Activated CD4-positive, alpha-beta memory T cell treated with anti-CD3 and anti-CD28 coated beads, Interleukin-2, amount 10 ng/mL, durations not matched to agents 7 days and 5 days (primary cell): ENCODE measurements at places on chromosomes 16 and 17. TPM values are rescaled to one million over a fixed set of nuclear protein-coding genes. Genes with fewer than 3 reads are reported as not detected.

FAM171A2 gene
- 0.10 TPM for total RNA-seq

NLK gene
- 12.8 TPM for total RNA-seq

DNA sequence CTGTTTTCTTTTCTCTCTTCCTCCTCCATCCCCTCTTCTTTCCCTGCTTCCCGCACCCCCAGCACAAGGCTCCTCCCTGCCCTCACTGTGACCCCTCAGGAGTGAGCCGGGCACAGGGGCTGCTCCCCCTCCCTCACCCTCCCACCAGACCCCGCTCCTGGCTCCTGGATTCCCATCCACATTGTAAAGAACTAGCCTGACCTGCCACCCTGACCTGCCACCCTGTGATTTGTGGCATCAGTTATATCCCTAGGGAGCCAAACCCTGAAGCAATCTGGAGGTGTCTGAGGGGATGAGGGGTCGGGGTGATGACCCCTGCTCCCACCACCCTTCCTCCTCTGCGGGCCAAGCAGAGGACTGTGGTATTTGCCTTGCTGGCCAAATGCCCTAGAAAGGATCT, 98.0 kb upstream of the LHX1 start:
- H3K27ac ChIP-seq: no peak overlapping the region
- H3K4me3 ChIP-seq: no peak overlapping the region
- H3K36me3 ChIP-seq: no peaks in the 10 kb centered on the region
- H3K4me1 ChIP-seq: no peaks in the 10 kb centered on the region
- peaks cover 13% of the 10 kb centered on the region for H3K27me3 ChIP-seq

GRCh38 chr16:25126820-25127232, 15.3 kb downstream of the LCMT1 start:
- no peak overlapping the region for H3K4me3 ChIP-seq
- peak; percentile 55 for DNase-seq
- no peaks in the 10 kb centered on the region for H3K36me3 ChIP-seq
- no peaks in the 10 kb centered on the region for H3K27me3 ChIP-seq

DNA sequence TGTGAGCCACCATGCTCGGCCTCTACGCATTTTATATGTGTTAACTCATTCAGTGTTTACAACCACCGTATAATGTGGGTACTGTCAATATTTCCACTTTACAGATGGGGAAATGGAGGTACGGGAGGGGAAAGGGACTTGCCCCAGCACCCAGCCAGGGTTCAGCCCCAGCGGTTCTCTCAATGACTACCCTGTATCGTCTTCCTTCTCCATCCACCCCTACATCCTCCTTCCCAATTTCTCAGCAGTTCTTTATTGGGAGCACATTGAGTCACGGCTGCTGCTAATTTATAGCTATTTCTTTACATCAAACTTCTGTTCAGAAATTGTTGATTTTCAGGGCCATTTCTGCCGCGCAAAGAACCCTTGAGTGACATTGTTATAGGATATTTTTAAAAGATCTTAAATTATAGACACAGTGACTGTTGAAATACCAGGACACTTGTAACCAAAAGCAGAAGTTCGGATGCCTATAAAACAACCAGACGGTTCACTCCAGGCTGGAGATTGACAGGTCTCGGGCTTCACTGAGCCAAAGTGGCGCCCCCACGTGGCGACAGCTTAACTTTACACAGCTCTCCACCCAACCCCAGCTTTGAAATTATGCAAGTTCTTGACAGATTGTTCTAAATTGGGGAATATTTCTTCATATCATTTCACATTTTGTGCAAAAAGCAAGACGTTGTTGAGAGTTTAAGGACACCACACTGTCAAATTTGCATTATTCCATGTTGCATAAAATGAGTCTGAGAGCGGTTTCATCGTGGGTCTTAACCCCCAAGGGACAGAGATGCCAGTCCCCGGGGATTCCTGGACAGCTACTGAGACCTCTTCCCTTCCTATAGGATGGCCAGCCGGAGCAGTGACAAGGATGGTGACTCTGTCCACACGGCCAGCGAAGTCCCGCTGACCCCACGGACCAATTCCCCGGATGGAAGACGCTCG, 11.8 kb downstream of the SYT17 start:
- no peaks in the 10 kb centered on the region for H3K36me3 ChIP-seq
- H3K4me3 ChIP-seq: no peak overlapping the region
- H3K4me1 ChIP-seq: no peaks in the 10 kb centered on the region
- DNase-seq: peak; percentile 58
- H3K27ac ChIP-seq: no peak overlapping the region
- peaks cover 4% of the 10 kb centered on the region for H3K27me3 ChIP-seq

DNA sequence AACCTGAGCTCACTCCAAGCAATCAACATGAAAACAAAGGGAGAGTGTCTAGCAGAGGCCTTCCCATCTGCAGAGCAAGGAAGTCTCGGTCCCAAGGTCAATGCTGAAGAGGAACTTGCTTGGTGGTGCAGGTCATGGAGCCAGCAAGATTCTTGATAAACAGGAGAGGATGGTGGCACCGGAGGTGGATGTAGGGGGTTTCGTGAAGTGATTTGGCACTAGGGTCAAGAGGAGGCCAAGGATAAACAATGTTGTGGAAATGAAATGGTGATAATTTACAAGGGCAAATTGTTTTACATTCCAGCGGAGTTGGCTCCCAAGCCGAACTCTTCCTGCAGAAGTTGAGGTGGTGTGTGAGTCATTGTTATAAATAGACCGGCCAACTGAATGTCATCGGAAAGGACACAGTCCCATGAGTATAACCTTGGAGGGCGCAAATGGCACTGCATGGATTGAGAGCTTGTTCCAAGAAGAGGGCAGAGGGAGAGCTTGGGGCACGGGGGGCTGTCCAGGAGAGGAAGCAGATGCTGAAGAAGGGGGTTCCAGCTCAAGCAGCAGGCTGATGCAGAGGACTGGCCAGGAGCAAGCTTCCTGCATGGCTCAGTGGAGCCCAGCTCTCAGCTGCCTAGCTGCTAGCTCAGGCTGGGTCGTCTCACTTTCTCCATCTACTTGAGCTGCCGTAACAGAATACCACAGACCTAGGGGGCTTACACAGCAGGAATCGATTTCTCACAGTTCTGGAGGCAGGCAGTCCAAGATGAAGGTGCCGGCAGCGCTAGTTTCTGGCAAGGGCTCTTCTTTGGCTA, 136.6 kb downstream of the COPRS start:
- H3K4me1 ChIP-seq: no peaks in the 10 kb centered on the region
- H3K4me3 ChIP-seq: no peak overlapping the region
- peaks cover 5% of the 10 kb centered on the region for H3K27me3 ChIP-seq
- DNase-seq: no peak
- no peaks in the 10 kb centered on the region for H3K36me3 ChIP-seq

GRCh38 chr16:8826278-8826879, 28.7 kb downstream of the PMM2 start:
- no peak for DNase-seq
- no peaks in the 10 kb centered on the region for H3K27me3 ChIP-seq
- H3K4me1 ChIP-seq: peaks cover 14% of the 10 kb centered on the region
- peaks cover 65% of the 10 kb centered on the region for H3K36me3 ChIP-seq

DNA sequence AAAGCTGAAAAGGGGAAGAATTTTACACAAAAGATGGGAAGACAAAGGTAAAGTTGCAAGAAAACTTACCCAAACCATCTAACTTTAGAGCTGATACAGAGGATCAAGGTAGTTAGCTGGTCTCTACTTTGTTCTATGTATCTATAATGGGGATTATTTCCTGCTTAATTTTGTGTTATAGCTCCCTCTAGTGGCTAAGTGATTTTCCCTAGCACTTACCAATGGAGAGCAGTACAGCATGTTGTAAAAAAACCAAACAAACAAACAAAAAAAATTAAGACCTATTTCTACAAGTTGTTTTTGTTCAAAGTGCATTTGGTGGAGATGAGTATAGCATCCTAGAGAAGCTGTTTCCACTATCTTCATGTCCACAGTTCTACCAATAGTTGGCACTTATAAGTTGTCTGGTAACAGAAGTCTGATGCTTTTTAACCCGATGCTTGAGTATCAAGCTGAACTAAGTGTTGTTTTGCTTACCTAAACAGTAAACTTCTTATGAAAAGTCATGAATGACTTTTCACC, 7.5 kb downstream of the SRSF1 start:
- peaks cover 74% of the 10 kb centered on the region for H3K4me1 ChIP-seq
- no peaks in the 10 kb centered on the region for H3K27me3 ChIP-seq
- peaks cover 76% of the 10 kb centered on the region for H3K36me3 ChIP-seq
- H3K4me3 ChIP-seq: no peak overlapping the region

DNA sequence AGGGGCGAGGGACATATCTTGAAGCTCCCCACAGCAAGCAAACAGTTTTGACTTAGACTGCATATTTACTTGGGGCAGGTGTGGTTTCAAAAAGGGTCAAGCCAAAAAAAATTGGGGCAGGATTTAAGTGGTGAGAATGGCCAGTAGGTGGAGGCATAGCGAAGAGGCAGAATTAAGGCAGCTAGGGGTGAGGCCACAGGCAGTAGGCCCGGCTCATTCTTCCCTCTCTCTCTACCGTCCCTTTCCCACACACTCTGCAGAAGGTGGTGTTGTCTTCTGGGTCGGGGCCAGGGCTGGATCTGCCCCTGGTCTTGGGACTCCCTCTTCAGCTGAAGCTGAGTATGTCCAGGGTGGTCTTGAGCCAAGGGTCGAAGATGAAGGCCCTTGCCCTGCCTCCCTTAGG, 2.6 kb downstream of the SHBG start:
- H3K27ac ChIP-seq: no peak overlapping the region
- no peaks in the 10 kb centered on the region for H3K36me3 ChIP-seq
- no peaks in the 10 kb centered on the region for H3K27me3 ChIP-seq
- no peak overlapping the region for H3K4me3 ChIP-seq

DNA sequence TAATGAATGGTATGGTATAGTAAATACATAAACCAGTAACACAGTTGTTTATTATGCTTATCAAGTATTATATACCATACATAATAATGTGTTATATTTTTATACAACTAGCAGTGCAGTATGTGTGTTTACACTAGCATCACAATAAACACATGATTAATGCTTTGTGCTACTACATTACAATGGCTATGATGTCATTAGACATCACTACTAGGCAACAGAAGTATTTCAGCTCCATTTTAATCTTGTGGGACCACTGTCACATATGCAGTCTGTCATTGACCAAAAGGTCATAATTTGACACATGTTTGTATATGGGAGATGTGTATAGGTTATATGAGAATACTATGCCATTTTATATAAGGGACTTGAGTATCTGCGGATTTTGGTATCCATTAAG, 32.7 kb downstream of the TRIM37 start:
- peaks cover 43% of the 10 kb centered on the region for H3K36me3 ChIP-seq
- DNase-seq: no peak
- no peaks in the 10 kb centered on the region for H3K27me3 ChIP-seq
- no peaks in the 10 kb centered on the region for H3K4me1 ChIP-seq
- no peak overlapping the region for H3K4me3 ChIP-seq

DNA sequence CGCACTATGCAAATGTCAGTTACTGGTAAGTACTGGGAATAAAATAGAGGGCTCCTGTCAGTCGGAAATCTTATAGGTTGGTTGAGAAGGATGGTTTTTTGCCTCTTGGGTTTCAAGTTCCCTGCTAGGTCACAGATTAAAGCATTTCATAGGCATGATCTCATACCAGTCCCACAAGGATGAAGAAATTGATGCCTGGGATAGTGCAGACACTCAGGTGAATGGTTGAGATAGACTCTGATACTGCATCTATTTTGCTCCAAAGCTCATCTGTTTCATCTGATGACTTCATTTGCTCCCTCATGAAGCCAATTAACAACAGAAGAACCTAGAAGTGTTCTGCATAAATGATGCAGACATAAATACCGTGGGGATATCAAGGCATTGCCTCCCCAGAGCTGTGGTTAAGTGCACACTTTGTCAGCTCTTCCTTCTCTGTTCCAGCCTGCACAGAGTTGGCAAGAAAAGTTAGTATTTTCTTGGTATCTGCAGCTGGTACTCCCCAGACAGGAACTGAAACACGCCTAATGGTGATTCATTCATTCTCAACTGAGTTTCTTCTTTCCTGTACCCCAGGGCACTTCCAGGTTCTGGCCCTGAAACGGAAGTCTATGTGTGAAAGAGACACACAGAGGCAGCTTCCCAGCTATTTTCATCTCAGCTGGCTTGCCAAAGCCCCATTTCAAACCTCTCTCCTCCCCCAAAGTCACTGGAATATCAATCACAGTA, 418.3 kb upstream of the SALL1 start:
- H3K4me3 ChIP-seq: no peak overlapping the region
- H3K4me1 ChIP-seq: no peaks in the 10 kb centered on the region
- H3K27me3 ChIP-seq: no peaks in the 10 kb centered on the region

GRCh38 chr16:10228779-10229178, 46.6 kb upstream of the GRIN2A start:
- H3K36me3 ChIP-seq: no peaks in the 10 kb centered on the region
- no peak overlapping the region for H3K27ac ChIP-seq
- no peak overlapping the region for H3K4me3 ChIP-seq
- DNase-seq: no peak

DNA sequence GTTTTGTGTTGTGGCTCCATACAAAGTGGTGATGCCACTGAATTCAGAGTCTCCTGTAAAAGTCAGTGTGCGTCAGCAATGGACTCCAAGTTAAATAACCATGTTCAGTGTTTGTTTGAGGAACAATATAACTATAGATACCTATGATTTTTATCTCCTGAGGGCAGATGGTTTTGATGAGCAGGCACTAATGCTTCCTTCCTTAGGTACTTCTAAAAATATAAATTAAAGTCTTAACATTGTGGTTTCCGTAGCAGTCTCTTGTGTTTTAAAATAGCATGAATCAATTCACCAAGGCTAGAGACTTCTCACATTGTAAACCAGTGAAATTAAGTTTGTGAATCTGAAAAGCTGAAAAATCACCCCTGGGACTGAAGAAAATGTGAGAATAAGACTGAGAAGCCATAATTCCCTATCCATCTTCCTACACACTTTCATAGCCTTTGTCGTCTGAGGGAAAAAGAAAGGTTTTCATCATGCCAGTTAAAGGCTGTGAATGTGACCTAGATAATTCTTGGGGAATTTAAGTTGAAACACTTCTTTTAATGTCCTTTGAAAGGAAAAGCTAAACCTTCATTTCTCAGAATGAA, 1502.9 kb downstream of the CDH11 start:
- DNase-seq: no peak
- no peaks in the 10 kb centered on the region for H3K36me3 ChIP-seq
- H3K4me3 ChIP-seq: no peak overlapping the region
- no peaks in the 10 kb centered on the region for H3K4me1 ChIP-seq
- no peaks in the 10 kb centered on the region for H3K27me3 ChIP-seq

DNA sequence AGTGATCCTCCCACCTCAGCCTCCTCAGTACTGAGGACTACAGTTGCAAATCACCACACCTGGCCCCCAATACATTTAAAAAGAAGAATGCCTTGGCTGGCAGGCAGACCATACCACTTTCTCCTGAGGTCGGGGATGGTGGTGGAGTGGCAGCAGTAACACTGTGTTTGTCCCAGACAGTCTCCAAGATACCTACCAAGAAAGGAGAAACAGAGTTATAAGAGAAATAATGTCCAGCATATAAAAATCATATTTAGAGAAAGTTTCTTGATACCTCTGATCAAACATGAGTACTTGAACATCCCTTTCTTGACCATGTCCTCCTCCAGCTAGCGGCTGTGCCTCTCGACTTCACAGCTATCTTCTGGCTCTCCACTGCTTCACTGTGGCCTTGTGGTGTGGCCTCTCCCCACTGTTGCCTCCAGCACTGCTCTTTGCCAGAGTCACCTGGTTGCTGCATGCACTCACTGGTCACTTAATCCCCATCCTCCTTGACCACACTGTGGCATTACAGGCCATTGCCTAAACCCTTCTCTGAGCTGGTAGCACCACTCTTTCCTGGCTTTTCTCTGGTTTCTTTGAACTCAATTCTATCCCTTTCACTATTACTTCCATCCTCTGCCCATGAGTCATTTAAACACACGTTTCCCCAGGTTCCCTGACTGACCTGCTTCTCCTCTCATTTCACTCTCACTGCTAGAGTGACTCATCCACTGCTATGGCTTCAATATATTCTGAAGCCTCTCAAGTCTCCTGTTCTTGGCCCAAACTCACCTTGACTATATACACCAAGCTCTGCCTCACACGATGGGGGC, 45.2 kb downstream of the XPO6 start:
- H3K4me3 ChIP-seq: no peak overlapping the region
- peak overlapping the region; percentile 44 for H3K27ac ChIP-seq
- H3K27me3 ChIP-seq: no peaks in the 10 kb centered on the region
- peaks cover 75% of the 10 kb centered on the region for H3K36me3 ChIP-seq
